ENCODE measurements at places on chromosomes 7 and 10.

DNA sequence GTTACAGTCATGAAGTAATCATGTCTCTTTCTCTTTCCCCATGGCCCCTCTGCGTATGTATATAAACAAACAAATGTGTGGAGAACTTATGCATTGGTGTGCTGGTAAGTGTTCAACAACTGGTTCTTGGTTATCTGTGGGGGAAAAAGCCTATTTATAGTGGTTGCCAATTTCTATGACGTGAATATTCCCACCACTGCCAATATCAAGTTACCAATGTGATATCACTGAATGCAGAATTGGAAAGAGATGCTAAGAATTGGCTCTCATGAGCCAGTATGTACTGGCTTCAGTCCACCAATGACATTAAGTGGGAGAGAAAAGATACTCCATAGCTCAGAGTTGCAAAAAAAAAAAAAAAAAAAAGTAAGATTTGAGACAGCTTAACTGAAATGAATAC lies 399.7 kb downstream of the REEP3 start:
- no peak for DNase-seq

DNA sequence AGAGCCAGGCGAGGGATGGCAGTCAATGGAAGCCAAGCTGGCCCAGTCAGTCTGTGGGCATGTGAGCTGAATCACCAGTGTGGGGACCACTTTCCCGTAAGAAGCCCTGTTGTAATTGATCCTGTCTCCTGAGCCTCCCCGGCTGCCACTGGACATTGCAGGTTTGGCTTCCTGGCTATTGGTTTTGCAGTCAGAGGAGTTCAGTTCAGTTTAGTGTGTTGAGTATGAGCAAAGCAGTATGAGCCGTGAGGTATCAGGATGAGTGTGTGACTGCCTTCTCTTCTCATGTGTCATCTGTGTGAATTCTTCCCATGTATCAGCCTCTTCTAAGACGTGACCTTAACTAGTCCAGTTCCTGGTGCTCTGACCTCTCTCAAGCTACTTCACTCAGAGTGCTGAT lies 227.4 kb downstream of the PRKG1 start:
- DNase-seq: no peak

DNA sequence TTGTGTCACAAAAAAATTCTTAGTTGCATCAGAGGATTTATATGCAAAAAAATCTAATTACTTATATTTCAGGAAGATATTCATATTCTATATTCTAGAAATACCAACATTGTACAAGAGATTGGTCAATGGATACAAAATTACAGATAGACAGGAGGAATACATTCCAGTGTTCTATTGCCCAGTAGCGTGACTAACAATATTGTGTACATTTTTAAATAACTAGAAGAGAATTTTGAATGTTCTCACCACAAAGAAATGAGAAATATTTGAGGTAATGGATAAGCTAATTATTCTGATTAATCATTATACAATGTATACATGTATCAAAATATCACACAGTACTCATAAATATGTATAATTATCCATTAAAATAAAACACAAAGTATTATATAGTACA lies 253.3 kb downstream of the IPMK start:
- no peak for DNase-seq

- DNase-seq: peak; percentile 86
These were observed 679 bp downstream of the LRRC20 start for GRCh38 chr10:70381471-70382421.

GRCh38 chr7:151769188-151769821 lies 107.6 kb downstream of the PRKAG2 start:
- peak; percentile 53 for DNase-seq

- no peak for DNase-seq
These were observed 53.8 kb downstream of the HGF start for GRCh38 chr7:81715984-81716588.

GRCh38 chr7:121385800-121386179 lies 10.3 kb downstream of the FAM3C start:
- DNase-seq: no peak

Data from aorta (tissue), 5 donors.